ENCODE measurements at places on chromosomes 4 and X.

DNA sequence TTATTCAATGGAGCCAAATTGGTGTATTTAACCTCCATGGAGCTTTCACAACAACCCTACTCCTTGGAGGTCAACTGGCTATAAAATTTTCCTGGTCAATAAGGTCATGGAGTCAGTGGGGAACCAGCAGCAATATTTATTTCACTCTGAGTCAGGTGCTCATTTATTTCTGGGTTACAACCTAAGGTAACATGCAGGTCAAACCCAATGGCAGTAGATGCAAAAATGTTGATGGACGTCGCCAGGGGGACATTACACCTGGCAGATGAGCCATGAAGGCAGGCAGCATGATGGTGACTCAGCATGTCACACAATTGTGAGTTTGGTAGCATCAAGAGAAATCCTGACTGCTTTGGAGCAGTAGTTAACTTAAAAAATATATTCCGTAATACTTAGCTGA, 514.1 kb downstream of the IL15 start:
- no peak for DNase-seq

DNA sequence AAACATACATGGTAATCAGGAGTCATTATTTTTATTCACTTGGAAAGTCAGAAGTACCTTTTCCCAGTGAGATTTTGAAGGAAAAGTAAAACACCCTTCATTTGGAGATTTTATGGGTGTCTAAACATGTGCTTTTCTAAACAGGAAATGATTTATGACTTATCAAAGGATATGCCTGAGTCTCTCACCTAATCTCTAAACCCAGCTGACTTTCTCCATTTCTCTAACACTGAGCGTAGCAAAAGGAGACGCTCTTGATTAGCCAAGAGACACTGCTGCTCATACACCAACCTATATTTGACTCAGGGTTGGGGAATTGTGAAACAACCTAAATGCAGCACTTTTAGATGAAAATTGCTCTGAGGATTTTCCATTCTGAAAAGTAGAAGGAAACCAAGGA, 468.5 kb upstream of the FTHL17 start:
- no peak for DNase-seq

GRCh38 chr4:77014256-77014655, 61.5 kb downstream of the CCNI start:
- DNase-seq: no peak

GRCh38 chrX:44784241-44784640, 59.6 kb upstream of the DUSP21 start:
- DNase-seq: no peak

- DNase-seq: no peak
Observed at GRCh38 chr4:2141762-2142451, 82.8 kb downstream of the NAT8L start.

DNA sequence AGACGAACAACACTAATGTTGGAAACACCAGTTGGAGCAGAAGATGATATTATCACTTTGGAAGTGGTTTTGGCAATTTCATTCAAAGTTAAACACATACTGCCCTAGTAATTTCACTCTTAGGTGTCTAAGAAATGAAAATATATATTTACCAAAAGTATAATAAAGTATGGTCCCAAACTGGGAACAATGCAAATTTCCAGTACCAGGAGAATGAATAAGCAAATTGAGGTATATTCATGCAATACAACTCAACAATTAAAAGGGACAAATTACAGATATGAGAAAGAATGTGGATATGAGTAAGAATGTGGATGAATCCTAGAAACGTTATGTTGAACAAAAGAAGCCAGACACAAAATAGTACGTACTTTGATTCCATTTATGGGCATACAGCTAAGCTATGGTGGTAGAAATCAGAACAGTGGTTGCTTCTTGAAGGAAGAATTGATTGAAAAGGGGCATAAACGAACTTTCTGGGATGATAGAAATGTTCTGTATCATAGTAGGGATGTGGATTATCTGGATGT, 10.0 kb downstream of the ELMOD2 start:
- DNase-seq: no peak

GRCh38 chrX:130696542-130696941, 206.5 kb downstream of the ENOX2 start:
- DNase-seq: no peak

GRCh38 chr4:77156912-77157858, at the start of gene CCNG2:
CCNG2 (plus strand) TSS chr4:77157207; CDS start chr4:77158533, 1,326 bp downstream.
- DNase-seq: peak; percentile 91

DNA sequence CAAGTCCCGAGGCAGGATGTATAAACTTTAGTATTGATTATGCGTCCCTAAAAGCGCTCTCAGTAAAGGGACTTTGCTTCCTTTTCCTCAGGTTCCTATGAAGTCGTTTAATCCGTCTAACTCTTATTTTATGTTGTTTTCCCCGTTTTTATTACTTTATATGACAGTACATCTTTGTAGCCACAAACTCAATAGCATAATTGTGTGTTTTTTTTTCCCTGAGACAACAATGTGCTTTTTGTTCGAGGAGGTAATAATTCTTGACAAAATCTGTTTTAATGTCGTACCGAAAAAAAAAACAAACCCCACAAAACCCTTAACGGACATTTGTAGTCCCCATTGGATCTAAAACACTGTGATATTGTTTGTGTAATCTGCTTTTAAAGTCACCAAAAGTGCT, 17.9 kb upstream of the PPP2R3B start:
- DNase-seq: no peak

DNA sequence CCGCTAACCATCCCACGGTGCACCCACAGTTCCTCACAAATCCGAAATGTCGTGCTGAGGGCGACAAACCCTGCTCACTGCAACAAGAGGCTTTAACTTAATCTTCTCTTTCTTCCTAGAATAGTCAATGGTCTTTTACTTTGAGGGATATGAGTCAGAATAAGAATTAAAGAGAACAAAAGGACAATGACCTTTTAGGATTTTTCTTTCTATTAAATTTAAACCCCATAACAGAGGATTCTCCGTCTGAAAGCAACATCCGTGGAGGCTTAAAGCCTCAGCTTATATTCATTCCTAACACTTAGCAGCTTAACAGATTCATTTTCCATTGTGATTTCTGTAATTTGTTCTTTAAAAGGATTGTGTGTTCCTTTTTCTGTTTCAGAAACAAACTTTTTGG, 44.9 kb upstream of the PUDP start:
- DNase-seq: no peak

DNA sequence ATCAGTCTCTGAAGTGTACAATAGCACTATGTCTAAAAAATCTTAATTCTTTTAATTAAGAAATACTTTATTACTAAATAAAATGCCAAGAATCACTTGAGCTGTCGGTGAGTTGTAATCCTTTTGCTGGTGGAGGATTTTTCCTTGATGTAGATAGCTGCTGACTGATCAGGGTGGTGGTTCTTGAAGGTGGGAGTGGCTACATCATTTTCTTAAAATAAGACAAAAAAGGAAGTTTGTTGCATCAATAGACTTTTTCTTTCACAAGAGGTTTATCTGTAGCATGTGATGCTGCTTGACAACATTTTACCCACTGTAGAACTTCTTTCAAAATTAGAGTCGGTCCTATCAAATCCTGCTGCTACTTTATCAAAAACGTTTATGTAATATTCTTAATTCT, 68.8 kb upstream of the ZC4H2 start:
- no peak for DNase-seq

- no peak for DNase-seq
Observed at GRCh38 chr4:23135792-23136645, 443.3 kb downstream of the GBA3 start.

DNA sequence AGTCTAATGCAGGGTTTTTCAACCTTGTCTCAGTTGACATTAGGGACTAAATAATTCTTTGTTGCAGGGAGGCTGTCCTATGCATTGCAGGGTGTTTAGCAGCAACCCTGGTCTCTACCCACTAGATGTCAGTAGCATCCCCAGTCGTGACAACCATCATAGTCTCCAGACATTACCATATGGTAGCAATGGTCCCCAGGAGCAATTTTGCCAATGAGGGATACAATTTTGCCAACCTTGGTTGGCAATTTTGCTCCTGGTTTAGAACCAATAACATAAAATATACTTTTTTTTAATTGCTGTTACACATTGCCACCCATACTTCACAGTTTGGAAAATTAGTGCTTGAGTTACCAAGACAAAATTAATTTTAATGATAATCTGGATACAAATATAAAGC, 6.0 kb downstream of the EREG start:
- DNase-seq: no peak

GRCh38 chr4:120155287-120155686, 88.6 kb upstream of the MAD2L1 start:
- no peak for DNase-seq

DNA sequence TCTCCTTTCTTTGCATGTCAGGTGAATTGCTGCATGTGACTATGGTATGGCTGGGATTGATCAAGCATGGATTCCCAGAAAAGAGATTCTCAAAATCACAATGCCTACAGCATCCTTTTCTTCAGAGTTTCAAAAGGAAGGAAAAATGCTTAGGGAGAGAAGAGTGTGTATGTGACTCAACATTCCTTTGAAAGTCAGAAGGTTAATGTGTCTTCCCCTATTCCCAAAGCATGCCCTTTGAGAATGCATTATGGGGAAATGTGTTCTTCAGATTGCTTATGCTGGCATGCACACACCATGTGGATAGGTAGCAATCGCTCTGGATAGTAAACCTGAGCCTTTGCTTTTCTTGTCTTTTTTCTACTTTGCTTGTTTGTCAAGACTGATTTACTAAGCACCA, 78.5 kb downstream of the ELOVL6 start:
- no peak for DNase-seq

GRCh38 chr4:55125763-55126541, 557 bp upstream of the KDR start:
- DNase-seq: no peak

DNA sequence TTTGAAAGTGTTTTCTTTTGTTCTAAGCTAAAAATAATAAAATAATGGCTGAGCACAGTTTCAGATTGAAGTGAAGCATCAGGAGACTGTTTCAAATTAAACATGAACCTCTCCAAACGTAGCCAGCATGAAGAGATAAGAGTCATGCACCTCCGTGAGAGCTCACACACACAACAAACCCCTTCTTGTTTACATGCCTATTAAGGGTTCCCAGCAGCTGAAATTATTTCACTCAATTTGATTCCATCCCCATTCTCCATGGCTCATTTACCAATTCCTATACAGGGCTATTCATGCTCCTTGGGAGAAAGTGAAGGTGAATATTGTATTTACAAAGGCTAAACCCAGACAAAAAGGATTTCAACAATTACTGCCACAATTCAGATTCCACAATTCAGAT, 954.1 kb upstream of the INTU start:
- DNase-seq: no peak

DNA sequence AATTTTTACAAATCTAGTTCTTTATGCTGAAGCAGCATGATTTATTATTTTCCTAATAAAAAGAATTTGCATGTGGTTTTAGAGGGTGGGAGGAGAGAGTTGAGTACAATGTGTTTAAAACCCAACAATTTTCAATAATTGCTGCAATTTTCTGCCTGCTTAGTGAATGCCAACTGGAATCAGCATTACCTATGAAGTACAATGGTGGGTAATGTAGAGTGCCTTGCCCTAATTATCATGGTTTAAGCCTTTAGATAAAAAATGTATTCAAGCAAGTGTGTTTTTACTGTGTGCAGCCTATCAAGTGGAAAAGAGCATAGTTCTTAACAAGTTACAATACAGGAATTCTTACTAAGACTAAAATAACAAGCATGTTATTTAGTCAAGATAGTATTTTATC, 77.9 kb upstream of the ANKRD50 start:
- DNase-seq: peak; percentile 79

DNA sequence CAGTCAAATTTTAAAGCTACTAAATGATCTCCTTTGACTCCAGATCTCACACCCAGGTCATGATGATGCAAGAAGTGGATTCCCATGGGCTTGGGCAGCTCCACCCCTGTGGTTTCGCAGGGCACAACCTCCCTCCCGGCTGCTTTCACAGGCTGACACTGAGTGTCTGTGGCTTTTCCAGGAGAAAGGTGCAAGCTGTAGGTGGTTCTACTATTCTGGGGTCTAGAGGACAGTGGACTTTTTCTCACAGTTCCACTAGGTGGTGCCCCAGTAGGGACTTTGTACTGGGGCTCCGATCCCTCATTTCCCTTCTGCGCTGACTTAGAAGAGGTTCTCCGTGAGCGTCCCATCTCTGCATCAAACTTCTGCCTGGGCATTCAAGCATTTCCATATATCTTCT, 845.2 kb downstream of the PCDH18 start:
- DNase-seq: no peak

DNA sequence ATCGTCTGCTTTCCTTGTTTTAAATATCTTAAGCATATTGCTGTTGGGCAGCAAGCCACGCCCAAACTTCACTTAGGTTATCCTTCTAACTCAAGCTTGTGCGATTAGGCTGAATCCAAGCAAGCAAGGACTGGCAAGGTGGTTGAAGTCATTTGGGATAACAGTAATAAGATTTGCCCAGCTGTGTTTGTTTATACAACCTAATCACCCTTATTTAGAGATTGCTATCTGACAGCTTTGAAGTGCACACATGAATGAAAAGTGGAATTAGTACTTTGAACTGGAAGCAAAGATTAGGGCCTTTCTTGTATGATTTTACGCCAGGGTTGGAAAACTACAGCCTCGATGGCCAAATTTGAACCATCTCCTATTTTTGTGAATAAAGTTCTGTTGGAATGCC, 182.1 kb downstream of the ASB9 start:
- DNase-seq: no peak

GRCh38 chrX:29315931-29316330, 728.7 kb downstream of the IL1RAPL1 start:
- DNase-seq: no peak

DNA sequence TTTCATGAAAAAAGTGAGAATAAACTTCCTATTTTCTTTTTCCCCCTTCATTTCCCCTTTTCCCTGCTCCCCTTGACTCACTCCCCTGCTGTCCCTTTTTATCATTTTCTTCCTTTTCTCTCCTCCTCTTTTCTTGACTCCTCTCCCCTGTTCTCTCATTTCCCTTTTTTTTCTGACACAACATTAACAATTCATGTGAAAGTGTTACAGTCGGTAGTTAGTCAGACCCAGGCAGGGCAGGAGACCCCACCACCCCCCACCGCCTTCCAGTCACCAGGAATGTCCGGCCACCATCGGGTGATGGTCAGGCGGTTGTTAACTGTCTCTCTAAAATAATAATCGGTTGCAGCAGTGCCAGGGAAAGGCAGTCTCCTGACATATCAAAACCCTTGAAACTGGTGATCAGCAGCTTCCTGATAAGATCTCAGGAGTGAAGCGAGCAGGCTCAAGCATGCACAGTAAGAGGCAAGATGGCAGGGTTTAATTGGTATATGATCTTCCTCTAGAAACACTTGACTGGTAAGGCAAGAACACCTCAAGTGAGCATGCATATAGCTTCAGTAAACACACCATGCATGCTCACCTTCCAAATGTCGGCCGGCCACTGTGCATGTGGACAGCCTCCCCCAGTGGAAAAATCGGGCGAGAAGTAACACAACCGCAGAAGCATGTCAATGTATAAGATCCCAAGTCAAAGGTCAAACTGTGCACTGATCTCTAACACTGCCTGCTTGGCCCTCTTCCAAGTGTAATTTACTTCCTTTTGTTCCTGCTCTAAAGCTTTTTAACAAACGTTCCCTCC, 191.4 kb downstream of the NDST4 start:
- peak; percentile 21 for DNase-seq

Data from NCI-H1436 treated with DMSO at 0.1 percent for 48 hours (cell line).